ENCODE measurements at places on chromosomes 1 and 21.

- DNase-seq: no peak
Measured at GRCh38 chr21:21003701-21004100, 5.5 kb downstream of the NCAM2 start.

- no peak for DNase-seq
Measured at GRCh38 chr1:7177021-7177420, 391.8 kb downstream of the CAMTA1 start.

- no peak for DNase-seq
Measured at GRCh38 chr1:187922255-187922654, 1093.5 kb downstream of the PLA2G4A start.

- DNase-seq: no peak
Measured at GRCh38 chr21:29124645-29125044, 5.8 kb upstream of the MAP3K7CL start.

DNA sequence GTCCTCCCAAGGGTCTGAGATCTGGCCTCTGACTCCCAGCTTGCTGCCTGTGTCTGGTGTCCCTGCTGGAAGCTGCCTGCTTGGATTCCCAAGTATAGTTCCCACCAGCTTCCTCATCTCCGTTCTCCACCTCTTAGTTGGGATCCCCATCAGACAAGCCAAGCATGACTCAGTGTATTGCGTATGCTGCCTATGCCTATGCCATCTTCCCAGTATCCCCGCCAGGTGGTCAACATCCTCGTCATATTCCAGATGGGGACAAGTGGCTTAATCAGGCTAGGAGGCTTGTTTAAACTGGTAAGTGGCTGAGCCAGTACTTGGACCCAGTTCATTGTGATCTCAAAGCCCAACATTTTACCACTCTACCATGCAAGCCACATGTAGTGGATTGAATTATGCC is 204.4 kb downstream of the GRIK3 start:
- no peak for DNase-seq

DNA sequence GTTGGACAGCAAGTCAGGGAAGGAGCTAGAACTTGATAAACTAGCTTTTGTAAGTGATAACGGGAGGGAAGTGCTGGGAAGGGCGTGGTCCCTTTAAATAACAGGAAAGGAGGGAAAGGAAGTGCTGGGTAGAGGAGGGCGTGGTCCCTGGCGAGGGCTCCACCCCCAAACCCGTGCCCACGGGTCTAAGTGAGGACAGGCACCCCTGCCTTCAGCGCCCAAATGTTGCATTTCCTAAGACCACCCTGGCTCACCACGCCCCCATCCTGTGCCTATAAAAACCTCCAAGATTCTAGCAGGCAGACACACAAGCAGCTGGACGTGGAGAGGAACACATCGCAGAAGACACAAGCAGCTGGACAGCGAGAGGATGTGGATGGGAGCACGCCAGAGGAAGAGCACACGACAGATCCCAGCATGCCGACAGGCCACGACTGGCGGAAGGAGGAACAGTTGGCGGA is 58.5 kb downstream of the PALMD start:
- no peak for DNase-seq

- no peak for DNase-seq
Measured at GRCh38 chr21:43921979-43922945, 57.2 kb downstream of the AGPAT3 start.

DNA sequence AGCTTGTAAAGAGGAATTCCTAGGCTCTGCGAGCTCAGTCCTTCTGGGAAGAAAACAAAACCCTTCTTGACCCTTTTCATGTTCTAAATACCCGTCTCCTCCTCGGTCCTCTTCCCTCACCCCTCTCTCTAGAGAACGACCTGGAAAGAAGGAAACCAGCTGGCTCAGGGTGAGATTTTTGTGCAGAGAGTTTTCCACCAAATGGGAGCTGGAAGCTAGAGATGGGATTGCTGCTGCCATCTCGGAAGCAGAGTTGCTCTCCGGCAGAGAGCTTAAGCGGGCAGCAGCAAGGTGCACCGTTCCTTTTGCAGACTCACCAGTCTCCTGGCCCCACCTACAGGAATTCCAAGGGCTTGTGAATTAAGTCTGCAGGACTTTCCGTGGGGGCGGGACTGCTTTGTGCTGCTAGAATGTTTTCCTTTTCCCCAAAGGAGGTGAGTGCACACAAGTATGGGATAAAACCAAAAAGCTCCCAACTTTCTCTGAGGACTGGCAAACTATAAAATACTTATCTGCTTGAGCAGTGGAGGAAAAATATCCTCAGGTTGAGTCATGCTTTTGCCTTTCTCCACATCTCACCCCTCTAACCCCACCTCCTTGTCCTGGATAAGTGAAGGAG is 29.1 kb upstream of the KIAA0040 start:
- no peak for DNase-seq

GRCh38 chr1:23980728-23981070 is 572 bp upstream of the SRSF10 start:
- no peak for DNase-seq

DNA sequence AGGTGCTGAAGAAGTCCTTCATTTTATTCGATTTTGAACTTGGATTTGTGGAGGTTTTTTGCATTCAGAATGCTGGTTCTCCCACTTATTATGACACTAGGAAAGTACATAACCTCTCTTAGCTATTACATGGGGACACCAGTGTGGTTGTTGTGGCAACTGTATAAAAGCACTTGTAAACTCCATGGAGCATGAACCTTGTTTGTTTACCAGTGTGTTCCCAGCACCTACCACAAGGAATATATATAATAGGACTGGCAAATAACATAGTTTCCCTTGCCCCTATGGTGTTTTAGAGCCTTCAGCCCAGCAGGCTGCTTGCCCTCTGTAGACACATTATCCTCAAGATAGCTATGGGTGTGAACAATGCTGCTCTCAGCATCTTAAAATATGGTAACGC is 43.1 kb downstream of the RASSF5 start:
- no peak for DNase-seq

- DNase-seq: no peak
Measured at GRCh38 chr1:22530715-22531114, 32.6 kb upstream of the EPHA8 start.

DNA sequence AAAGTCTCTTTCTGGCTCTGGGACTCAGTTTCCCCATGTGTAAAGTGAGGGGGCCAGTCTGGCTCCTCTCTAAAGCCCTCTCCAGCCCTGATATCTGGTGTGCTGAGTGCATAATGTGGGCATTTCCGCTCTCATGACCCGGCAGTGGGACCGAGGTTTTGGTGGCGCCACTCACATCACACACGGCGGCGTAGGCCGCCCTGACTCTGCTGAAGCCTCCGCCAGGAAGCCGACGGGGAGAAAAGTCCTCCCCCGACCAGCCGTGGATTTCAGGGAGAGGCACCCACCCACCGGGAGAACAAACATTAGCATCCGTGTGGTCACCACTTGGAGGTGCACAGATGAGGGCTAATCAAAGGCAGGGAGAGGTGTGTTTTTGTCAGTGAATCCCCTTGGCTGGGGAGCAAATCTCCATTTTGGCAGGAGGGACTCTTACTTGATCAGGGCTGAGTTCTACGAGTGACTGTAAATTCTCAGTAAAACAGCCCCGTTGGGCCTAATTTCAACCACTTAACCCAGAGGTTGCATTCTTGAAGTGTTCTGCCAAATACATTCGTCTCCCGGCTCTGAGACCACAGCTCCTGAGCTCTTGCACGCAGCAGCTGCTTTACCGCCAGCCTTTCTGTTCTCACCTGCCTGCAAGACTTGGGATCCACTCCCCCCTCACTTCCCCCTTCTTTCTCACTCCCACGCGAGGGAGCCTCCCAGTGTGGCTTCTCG is 118.2 kb downstream of the FOXD2 start:
- no peak for DNase-seq

- DNase-seq: no peak
Measured at GRCh38 chr1:28437264-28437923, 67.9 kb downstream of the PHACTR4 start.

- DNase-seq: no peak
Measured at GRCh38 chr1:225242611-225243010, 185.2 kb downstream of the LBR start.

DNA sequence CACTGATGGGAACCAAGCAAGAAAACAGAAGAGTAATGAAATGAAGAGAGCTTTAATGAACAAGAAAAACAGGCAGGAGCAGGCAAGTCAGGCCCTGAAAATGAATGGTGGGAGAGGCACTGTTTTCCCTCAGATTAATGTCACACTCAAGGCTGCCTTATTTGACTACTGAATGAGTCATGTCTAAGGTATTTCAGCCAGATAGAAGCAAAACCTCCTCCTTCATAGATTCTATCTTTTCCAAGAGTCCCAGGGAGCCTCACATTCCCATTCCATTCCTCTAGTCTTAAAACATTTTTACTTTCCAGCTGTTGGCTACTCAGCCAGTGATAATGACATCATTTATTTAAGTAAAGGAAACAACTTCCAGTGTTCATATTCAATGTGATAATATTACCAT is 228.4 kb upstream of the NRIP1 start:
- no peak for DNase-seq

- no peak for DNase-seq
Measured at GRCh38 chr21:26379561-26379960, 193.5 kb downstream of the CYYR1 start.

DNA sequence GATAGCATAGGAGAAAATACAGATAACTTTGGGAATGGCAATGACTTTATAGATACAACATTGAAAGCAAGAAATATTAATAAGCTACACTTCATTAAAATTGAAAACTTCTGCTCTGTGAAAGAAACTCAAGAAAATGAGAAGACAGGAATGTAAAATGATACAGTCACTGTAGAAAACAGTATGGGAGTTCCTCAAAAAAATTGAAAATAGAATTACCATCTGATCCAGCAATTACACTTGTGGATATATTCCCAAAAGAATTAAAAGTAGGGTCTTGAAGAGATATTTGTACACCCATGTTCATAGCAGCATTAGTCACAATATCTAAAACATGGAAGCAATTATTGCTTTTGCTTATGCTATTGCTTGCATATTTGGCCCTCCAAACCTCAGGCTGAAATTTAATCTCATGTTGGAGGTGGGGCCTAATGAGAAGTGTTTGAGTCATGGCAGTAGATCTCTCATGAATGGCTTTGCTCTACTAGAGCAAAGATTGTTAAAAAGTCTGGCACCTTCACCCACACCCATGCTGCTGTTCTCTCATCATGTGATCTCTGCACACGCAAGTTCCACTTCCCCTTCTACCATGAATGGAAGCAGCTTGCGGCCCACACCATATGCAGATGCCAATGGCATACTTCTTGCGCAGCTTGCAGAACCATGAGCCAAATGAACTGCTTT is 15.3 kb upstream of the AHCYL1 start:
- no peak for DNase-seq

Data from NCI-H1048 (cell line).